NCI-H774 (cell line): ENCODE measurements at places on chromosomes 4 and X.

DNA sequence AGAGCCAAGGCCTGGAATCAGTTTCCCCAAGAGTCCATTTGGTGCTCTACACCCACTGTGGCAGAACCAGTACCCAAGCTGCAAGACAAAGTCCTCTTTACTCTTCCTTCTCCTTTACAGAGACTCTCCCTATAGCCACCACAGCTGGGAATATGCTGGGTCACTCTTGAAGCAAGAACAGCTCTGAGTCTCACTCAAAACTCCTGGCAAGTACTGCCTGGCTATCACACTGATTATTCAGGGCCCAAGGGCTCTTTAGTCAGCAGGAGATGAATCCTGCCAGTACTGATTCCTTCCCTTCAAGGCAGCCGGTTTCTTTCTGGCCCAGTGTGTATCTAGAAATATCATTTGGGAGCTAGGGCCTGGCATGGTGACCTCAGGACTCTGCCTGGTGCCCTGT, 130.9 kb downstream of the AR start:
- no peak for DNase-seq

- no peak for DNase-seq
Observed at GRCh38 chr4:130820448-130820847, 1724.5 kb downstream of the C4orf33 start.

GRCh38 chr4:74522251-74522991, 77.5 kb downstream of the AREG start:
- no peak for DNase-seq

- DNase-seq, result no peak
Observed at GRCh38 chr4:144906181-144906925, 191.6 kb downstream of the ANAPC10 start.

GRCh38 chr4:16608611-16609125, 289.8 kb downstream of the LDB2 start:
- no peak for DNase-seq
